ENCODE measurements at places on chromosomes 4 and X. TPM values are rescaled to one million over a fixed set of nuclear protein-coding genes. Genes with fewer than 3 reads are reported as not detected.

The KCND1 gene
- 2.0 TPM for total RNA-seq

The BEX3 gene
- total RNA-seq = 82.2 TPM

GRCh38 chr4:110639207-110640090, 16.6 kb upstream of the PITX2 start:
- no peak for DNase-seq

- DNase-seq = no peak
Measured at GRCh38 chr4:88090898-88091297, 67.5 kb downstream of the ABCG2 start.

DNA sequence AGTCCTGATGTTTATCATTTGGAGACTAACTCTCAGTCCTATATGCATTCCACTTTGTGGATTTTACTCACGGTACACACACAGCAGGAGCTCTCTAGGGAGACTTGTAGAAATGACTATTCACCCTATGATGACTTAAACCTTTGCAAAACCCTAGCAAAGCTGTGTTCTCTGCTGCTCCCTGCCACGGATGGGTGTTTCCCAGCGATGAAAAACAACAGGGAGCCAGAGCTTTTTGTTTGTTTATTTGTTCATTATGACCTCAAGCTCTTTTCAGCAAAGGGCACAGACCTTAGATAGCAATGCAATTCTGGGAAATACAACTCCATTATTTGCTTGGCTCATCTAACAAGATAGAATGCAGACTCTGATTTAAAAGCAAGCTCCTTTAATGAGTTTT, 156.6 kb downstream of the GRIA3 start:
- DNase-seq = no peak

GRCh38 chr4:1640190-1640589, 43.9 kb downstream of the FAM53A start:
- DNase-seq = no peak

DNA sequence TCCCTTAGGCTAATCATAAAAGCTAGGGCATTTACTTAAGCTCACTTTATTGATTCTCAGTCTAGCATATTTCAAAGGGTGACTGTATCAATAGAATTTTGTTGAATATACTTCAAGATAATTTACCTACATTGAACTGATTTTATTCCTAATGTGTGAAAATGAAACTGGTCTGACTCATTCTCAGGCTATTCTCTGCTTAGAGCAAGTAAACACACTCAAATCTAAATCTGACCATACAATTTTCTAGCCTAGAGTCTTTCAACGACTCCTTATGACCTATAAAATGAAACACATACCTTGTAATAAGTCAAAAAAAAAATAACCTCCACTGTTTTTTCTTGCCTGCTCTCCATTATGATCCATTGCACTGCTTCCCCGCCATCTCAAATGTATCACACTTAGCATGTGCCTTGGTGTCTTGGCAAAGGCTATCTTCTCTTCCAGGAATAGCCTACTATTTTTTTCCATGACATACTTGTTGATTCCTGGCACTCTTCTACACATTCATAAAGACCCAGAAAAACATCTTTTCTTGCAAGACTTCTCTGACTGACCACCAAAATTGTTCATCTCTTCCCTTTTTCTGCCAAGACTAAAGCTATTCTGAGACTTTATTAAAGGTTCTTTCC, 965.1 kb upstream of the HS3ST1 start:
- no peak for DNase-seq

DNA sequence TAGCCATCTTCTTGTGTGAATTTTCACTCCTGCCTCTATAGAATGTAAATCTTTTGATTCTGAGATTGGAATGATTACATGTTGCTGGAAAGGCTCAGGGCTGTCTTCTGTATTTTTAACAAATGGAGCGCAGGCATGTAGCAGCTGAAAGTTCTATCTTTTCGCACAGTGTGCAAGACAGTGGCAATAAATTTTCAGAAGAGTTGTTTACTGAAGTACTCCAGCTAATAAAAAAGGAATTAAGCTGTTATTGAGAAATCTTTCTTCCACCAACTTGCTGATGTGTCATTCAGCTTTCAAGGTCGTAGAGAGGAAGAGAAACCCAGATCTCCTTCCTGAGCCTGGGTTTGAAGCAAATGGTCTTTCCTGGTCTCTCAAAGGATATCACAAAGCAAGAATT, 122.0 kb upstream of the PUDP start:
- no peak for DNase-seq

DNA sequence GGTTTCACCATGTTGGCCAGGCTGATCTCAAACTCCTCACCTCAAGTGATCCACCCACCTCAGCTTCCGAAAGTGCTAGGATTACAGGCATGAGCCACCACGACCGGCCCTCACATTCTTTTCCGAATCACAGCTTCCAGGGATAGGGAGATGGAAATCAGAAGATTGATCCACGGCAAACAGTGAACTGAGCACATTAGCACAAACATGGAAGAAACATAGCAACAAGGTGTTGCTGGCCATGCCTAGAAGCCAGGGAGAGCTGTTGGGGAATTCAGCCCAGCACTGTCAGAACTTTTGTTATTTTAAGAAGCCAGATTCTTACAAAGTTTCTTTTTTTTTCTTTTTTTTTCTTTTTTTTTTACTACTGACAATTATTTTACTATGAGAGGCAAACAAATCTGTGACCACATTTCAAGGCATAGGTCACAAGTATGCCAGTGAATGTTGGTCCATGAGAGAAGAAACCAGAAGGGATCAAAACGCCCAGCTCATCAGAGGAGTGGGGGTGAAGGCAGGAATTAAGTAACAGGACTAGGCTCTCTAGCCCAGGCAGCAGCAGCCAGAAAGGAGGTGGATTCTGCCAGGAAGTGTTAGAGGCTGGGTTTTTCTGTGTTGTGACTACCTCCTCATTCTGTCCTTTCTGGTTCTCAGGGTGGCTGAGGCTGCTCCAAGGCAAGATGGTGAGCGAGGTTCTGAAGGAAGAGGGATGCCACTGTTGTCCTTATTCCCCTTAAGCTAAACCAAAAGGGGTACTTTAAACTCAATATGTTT, 44.1 kb downstream of the TEC start:
- no peak for DNase-seq

DNA sequence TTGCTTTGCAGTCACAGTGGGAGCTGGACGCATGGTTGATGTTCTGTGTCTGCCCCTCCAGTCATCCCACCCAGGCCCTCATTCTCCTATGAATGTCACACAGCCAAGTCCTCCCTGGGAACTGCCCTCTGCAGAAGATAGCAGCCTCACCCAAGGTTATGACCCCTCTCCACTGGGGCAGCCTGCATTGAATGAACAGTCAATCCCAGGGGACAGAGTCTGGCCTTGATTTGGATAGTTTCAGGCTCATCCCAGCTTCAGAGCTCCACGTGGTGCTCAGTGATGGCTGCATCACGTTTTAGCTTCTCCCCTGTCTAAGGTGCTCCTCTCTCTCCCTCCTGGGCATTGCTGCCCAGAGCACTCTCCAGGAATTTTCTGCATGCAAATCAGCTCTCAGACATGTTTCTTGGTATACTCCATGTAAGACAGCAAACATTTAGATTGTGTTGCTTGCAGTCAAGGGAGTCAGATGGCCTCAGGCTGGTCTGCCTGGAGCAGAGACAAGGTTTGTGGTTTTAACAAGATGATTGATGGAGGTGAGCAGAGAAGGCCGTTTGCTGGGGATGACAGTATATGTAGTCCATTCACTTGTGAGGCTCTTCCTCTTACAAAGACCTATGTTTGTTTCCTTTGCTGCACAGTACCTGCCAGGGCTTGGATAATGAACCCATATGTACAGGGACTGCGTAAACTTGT, 56.1 kb upstream of the MSX1 start:
- no peak for DNase-seq

GRCh38 chrX:149286940-149287349, 218.2 kb downstream of the IDS start:
- no peak for DNase-seq

DNA sequence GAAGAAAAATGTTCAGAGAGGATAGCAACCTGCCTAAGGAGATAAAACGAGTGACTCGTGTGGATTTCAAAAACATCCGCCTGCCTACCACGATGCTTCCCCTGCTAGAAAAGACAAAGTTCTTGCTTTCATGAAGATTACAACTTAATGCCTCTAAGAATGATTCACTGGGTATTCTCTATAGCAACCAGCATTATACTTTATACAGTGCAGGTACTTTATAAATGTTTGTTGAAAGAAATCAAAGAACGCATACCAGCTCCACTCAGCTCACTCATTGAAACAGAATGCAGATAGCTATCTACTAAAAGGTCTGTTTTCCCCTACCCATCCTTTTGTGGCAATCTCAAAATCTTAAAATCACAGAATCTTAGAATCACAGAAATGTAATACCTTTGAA, 33.7 kb downstream of the GASK1B start:
- DNase-seq = no peak

DNA sequence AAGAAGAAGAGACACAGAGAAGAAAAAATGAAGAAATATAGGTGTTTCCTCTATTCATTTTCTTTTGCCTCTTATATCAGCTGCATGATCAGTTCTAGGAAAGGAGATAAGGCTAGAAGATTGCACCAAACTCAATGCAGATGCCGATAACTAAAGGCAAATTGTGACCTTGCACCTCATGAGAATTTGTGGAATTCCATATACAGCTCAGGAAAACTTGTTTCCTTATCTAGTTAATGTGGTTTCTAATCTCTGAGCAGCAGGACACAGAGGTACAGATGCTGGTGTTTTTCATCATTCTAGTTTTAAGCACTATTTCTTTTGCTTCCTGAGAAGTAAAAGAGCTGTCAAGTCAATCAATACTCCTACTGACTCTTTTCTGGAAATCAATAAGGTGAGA, 104.6 kb upstream of the NWD2 start:
- DNase-seq = no peak

DNA sequence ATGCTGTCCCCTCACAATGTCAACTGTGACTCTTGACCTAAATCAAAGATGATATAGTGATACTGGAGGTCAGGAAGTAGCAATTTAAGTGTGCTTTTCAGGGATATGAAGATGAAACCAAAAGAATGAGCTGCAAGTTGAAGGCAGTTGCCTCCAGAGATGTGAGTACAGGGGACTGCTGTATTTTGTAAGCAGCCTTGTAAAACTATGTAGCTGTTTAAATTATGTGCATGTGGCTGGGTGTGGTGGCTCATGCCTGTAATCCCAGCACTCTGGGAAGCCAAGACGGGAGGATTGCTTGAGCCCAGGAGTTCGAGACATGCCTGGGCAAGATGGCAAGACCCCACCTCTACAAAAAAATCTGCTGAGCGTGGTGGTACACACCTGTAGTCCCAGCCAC, 15.1 kb upstream of the TNIP2 start:
- no peak for DNase-seq

- DNase-seq = no peak
Measured at GRCh38 chrX:112211459-112211858, 128.9 kb upstream of the TRPC5 start.

Data from spleen (tissue), 13 donors.